Hypothalamus (tissue), 51 donors: ENCODE measurements at places on chromosomes 6 and 20.

DNA sequence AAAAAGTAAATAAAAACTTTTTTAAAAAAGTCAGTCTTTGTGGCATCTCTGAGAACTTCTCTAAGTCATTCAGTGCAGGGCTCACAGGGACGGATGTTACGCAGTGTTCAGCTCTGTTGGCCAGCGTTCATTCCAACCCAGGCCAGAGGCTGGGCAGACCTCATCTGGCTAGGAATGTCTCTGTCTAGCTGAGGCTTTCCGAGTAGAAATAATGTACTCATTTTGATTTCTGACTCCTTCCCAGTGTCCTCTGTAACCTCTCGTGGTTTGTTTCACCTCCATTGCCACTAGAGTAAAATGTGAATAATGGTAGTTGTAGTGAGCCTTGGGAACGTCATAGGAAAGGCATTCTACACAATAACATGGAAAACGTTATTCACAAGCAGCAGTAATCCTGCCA, 135.1 kb downstream of the TMEM242 start:
- no peak for DNase-seq

DNA sequence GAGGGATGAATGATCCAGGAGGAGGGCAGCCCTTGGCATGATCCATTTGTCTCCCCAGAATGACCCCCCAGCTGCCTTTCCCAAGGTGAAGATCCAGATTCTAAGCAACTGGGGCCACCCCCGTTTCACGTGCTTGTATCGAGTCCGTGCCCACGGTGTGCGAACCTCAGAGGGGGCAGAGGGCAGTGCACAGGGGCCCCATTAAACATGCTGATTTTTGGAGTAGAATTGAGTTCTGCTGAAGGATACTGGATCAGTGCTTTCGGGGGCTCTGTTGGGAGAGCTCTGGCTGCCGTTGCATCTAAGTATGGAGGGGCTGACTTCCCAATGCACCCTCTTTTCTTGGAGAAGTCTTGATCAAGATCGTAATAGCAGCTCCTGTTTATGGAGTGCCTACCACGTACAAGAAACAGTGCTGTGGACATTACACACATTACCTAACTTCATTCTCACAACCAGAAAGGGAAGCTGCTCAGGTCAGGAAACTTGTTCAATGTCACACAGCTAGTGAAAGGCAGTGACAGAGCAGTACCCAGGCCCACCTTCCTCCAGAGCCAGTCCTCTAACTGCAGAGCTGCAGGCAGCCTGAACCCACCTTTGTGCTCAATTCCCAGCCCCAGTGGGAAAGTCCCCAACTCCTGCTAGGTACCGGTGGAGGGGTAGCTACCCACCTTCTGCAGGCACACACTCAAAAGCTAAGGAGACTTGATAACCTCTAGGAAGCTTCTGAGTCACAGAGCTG, 5.4 kb downstream of the SPAG4 start:
- DNase-seq: no peak

- no peak for DNase-seq
Observed at GRCh38 chr6:54404791-54405190, 96.5 kb downstream of the TINAG start.

DNA sequence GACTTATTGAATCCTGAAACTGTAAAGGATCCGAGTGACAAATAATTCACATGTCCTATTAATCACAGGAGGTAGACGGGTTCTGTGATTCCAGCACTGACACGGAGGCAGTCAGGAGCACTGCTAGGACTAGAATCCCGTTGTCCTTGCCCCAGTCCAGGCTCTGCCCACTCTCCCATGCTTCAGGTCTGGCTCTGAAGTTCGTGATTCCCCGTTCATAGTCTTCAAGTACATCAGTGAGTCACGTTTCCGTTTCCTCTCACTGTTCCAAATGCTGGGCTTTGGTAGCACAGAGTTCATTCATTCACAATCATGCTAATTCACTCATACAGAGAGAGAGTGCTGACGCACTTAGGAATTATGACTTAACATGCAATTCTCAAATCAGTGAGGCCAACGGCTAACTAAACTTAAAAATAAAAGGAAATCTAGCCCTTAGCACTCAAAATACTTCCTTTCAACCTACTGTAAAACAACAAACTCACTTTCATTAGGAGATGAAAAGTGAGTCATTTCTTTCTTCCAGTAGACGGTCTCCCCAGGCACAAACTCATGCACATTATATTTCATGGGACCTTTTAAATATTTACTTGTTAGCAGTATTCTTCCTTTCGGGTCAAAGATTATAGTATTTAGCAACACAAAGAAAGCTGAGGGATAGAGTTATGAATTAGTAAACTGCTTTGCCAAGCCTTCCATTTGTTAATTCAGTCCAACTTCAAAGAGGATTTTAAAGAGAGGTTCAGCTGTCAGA, 94.0 kb upstream of the NHSL1 start:
- no peak for DNase-seq

DNA sequence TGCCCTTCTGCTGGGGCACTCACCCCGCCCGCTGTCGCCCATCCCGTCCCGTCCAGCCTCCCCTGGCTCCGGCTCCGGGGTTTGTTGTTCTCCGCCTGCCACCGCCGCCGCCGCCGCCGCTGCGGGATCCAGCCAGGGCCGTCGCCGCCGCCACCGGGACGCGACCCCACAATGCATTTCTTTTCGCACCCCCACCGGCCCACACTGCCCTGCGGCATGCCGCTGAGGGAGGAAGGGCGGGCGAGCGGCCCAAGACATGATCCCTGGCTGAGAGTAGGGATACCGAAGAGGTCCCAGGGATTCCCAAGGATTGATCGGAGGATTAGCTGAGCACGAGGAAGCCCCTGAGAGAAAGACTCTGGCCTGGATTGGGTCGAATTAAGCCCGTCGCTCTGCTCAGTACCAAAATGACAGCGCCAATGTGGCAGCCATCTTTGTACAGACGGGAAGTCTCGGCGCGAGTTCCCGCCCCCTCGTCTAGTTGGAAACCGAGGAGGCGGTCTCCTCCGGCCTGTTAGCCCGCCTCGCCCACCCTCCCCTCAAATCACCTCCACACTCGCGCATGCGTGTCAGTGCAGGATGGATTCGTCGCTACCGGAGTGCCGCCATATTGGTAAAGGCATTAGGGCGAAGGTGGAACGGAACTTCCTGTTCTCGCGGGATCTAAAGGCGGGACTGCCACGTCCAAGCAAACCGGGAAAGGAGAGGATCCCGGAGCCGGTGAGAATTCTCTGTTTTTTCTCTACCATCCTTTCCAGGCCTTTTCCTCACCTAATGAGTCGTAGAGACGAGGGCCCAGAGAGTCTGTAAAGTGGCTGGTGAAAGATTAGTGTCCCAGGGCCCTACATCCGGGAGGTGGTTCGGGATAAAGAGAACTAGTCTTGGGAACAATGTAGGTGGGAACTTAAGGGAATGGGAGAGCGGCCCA, at the start of the genes RXRB and SLC39A7:
RXRB (minus strand) TSS at position 447 of the 928 bp plus-strand sequence; CDS start at position 258, 189 bp downstream.
SLC39A7 (plus strand) TSS at position 649 of the 928 bp plus-strand sequence. CDS start 379 bp downstream, outside the sequence.
- peak; percentile 99 for DNase-seq

GRCh38 chr6:109308018-109308492, 74.2 kb downstream of the CD164 start:
- DNase-seq: no peak

DNA sequence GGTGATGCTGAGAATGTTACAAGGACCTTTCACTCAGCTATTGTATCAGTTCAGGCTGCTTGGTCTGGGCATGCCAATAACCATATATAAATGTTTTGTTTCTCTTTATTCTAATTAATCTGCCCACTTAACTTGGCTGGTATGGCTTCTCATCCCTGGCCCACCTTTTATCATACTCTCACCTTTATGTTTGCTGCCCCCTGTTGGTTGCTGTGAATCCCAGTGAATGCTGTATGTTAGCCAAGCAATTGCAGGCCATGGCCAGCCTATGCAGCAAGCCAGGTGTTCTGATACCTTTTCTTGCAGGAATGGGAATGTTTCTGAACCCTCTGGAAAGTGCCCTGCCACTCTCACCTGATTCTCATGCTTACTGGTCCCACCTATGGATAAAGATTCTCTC, 54.6 kb downstream of the PCSK2 start:
- DNase-seq: no peak

- peak; percentile 17 for DNase-seq
Observed at GRCh38 chr20:43749734-43750294, 23.0 kb upstream of the GTSF1L start.
